ENCODE measurements at places on chromosomes 6 and 20. TPM values are rescaled to one million over a fixed set of nuclear protein-coding genes. Genes with fewer than 3 reads are reported as not detected.

DNA sequence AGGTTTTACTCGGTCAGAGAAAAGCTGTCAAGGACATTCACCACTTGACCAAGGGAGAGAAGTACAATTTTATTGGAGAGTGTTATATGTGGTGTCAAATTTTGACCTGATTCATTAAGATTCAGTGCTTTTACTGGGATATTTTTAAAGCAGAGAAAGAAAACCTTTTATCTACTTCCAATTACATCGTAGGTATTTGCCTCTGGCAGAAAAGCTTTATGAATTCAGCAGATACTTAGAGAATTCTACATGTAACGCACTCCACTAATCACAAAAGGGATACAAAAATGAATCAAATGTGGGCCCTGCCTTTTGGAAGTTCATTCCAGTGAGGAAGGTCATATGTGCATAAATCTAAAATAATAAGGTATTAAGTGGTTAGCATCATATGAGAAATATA lies 133.7 kb downstream of the STXBP5 start:
- no peak for DNase-seq

GRCh38 chr6:77124604-77125003 lies 338.7 kb downstream of the HTR1B start:
- no peak for DNase-seq

DNA sequence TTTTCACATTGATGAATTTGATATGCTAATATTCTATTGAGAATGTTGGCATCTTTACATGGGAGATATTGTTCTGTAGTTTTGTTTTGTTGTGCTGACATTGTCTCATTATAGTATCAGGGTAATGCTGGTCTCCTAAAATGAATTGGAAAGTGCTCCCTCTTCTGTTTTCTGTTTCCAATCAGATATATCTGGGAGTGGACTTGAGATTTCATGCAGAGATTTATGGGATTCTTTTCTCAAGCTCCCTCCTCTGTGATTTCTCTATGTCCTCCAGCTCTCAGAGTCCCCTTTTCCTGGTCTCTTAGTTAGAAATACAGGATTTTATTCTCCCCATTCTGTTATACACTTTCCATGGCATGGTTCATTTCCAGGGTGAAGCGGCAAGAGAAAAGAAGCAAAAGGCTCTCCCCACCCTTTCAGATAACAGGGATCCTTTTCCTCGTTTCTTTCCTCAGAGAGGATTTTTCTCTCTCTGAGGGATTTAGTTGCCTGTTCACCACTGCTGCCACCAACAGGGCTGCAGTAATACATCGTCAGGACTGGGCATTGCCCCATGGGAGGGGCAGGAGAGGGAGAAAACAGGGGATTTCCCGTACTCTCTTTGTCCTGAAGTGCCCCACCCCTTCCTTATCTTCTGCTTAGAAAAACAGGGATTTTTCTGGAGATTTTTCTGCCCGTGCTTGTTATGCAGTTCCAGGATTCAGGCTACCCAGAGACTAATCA lies 59.3 kb upstream of the STMND1 start:
- DNase-seq: no peak

Gene CYP24A1
- not detected for total RNA-seq

Gene SH3BGRL2
- total RNA-seq: 9.0 TPM
